Stimulated activated CD4-positive, alpha-beta T cell treated with anti-CD3 and anti-CD28 coated beads, Interleukin-1b, Interleukin-23, amount 100 ng/mL, for 48 hours (primary cell): ENCODE measurements at places on chromosomes 3 and 15.
A peak's percentile ranks its signal among the peaks of the same experiment; 100 is the strongest.

DNA sequence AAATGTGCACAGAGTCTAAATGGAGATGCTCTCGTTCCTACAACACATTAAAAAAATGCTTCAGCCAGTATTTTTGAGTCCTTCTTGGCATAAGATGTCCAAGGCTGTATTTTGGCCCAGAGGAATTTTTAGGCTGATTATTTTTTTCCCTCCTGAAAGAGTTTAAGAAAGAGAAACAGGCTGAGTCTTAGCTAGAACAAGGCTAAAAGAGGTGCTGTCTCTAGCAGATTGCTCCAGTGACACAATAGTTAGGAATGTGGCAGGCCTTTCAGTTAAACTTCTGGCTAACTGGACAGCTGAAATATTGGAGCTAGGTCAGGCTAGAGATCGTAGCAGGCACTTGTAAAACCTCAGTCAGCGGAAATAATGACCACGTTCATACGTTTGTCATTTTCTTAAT, 271.4 kb upstream of the RARB start:
- no peak for DNase-seq

GRCh38 chr15:80012060-80012726, 41.2 kb upstream of the BCL2A1 start:
- no peak for DNase-seq

DNA sequence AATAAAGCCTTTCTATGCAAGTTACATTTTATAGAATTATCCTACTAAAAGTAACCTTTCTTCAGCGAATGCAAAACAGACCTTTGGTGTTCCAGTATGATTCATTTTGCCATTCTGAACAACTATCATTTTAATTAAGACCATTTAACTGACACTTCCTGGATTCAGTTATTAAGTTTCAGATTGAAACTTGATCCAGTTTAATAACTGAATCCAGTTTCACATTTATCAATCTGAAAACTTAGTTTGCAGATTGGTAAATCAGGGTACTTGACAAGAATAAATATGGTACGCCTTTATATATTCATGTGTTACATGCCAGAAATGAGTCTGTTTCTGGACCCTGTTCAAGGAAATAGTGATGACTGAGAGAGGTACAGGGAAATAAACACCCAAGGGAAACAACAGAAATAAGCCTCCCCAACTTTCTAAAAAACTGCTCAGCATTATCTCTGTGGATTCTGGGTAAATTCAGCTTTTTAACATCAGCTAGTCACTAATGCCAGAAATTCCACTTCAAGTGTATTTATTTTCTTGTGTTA, 23.3 kb upstream of the NFKBIZ start:
- DNase-seq = no peak

DNA sequence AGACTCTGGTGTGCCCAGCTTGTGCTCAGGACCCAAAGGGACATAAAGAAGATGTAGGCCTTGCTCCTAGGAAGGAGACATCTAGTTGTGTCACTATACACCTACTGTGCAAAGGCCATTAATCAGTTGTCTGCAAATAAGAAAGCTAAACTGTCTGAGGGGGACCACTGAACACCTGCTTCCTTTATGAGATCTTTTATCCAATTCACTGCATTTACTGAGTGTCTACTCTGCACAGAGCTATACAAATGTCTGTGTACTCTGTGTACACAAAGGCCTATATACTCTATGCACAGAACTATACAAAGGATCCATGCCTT, 124.8 kb downstream of the CTNNB1 start:
- DNase-seq = no peak

- no peak for DNase-seq
These were observed 26.8 kb downstream of the UBE2E1 start for GRCh38 chr3:23832523-23832922.

GRCh38 chr3:42292009-42292408, 26.0 kb upstream of the CCK start:
- DNase-seq = no peak

- no peak for DNase-seq
These were observed 12.0 kb downstream of the ADAMTS9 start for GRCh38 chr3:64675687-64676247.

GRCh38 chr3:125035217-125035616, 20.6 kb downstream of the HEG1 start:
- DNase-seq = no peak

DNA sequence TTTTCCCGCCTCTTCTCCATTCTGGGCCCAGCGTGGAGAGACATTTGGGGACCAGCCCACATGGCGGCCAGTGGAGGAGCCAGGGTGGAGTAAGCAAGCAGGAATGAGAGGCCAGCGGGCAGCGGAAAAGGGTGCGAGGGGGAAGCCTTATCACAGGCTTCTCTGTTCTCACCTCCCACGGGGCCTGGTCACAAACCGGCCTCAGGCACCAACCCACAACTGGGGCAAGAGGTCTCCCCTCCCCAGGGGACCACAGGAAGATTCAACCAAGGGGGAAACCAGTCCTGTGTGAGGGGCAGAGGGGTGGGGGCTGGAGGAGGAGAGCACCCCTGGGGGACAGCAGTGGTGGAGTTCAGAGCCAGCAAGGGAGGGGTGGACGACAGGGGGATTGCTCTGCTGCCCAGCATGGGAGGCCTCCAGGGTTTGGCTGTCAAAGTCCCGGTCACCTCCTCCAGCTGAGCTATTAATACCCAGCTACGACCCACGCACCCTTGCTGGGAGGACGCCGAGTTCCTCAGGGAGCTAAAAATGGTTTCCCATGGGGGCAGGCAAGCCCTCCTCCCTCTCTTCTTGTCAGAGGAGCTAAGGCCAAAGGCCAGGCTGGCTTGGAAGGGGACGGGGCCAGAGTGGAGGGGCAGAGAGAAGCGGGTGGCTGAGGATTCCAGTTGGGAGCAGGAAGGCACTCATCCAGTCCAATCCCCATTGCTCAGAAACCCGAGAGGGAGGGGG, 23.8 kb upstream of the RPL29 start:
- no peak for DNase-seq

DNA sequence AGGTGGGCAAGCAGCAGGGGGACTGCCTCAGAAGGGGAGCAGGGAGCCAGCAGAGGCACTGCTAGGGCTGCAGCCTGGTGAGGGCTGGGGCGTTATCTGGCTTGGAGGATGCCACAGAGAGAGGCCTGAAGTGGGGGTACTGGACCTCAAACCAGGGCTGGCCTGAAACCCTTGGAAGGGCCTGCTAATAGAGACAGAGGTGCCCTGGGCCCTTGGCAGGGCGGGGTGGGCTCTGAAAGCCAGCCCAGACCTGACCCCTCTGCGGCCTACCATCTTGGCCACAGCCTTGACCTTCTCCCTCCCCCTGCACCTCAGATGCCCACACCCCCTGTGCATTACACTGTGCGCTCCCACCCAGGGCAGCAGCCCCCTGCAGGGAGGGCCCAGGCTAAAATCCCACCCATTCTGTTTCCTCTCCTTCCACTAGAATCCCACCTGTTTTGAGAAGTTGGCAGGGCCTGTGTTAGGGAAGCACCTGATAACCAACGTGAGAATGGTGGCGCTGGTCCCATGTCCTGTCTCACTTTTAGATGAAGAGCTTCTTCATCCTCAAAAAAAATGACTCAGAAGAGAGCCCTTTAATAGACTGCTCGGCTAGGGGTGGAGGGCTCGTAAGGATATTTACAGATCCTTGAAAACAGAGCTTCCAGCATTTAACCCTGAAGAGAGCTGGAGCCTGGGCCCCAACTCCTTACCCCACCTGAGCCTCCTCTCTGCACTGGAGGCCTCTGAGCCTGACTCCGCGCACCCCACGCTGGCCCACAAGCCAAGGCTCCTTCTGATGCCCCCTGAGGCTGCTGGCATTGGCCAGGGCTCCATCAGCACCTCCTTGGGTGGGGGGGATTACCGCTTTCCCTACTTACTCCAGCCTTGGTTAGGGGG, 29.8 kb downstream of the LOXL1 start:
- DNase-seq = no peak

- DNase-seq = no peak
These were observed 28.6 kb downstream of the TGFBR2 start for GRCh38 chr3:30634761-30635735.

- no peak for DNase-seq
These were observed 46.5 kb downstream of the NEK10 start for GRCh38 chr3:27322634-27323033.

DNA sequence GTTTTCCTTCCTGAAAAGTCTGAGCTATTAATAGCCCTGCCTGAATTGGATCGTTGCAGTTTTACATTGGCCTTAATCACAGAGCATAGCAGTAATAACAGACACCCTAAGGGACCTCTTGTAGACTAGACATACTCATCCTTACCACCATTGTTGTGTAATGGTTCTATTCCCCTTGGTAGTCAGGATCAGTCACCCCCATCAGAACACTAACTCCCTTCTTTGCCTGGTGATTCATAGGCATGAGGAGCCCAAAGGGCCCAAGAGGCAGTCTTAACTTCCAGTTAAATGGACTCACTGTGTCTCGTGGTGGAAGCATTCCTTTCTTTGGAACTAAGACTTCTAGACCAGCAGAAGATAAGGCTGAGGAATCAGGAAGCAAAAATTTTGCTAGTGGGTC, 20.2 kb downstream of the CGGBP1 start:
- DNase-seq = no peak

DNA sequence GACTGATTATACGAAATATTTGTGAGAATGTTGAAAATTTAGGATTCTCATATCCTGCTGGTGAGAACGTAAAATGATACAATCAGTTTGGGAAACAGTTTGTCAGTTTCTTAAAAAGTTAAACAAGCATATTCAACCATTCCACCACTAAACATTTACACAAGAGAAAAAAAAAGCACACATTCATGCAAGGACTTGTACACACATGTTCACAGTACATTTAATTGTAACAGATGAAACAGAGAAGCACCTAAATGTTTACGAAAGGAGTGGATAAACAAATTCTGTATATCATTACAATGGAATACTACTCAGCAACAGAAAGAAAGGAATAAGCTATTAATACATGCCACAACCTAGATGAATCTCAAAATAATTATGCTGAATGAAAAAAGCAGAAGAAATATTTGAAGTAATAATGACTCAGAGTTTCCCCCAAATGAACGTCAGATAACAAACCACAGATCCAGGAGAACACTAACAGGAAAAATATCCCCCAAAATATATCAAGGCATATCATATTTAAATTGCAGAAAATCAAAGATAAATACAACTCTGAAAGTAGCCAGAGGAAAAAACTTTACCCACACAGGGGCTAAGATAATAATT, 14.3 kb downstream of the ANKRD28 start:
- DNase-seq = no peak

GRCh38 chr3:182797876-182798275, 4.6 kb downstream of the ATP11B start:
- DNase-seq = no peak

DNA sequence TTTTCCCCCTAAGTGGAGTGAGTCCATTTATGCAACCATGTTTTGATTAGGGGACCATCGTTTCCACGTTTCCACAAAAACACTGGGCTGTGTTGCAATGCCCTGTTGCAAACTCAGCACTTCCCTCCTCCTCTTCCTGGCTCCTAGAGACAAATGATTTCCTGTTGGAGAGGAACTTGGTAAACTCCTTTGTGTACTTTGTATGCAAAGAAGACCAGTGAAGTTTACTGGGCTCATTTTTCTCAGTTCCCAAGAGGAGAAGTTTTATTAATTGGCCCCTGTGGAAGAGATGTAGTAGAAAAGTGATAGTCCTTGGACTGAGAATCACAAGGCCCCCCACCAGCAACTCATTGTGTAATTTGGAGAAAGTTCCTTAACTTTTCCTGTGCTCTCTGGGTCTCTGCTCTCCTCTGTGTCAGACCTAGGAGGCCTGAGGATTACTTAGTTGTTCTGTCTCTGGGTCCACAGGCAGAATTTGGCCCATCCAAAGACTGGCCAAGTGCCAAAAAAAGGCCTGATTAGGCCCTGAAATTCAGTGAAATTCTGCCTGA, 95.0 kb downstream of the ATG7 start:
- DNase-seq = no peak

- peak; percentile 94 for DNase-seq
These were observed at the start of gene NISCH for GRCh38 chr3:52455283-52456168. NISCH (plus strand) TSS chr3:52455604; CDS start chr3:52455642, 38 bp downstream.
